Muscle of back (tissue), 13 donors: ENCODE measurements at places on chromosomes 5 and 9.

DNA sequence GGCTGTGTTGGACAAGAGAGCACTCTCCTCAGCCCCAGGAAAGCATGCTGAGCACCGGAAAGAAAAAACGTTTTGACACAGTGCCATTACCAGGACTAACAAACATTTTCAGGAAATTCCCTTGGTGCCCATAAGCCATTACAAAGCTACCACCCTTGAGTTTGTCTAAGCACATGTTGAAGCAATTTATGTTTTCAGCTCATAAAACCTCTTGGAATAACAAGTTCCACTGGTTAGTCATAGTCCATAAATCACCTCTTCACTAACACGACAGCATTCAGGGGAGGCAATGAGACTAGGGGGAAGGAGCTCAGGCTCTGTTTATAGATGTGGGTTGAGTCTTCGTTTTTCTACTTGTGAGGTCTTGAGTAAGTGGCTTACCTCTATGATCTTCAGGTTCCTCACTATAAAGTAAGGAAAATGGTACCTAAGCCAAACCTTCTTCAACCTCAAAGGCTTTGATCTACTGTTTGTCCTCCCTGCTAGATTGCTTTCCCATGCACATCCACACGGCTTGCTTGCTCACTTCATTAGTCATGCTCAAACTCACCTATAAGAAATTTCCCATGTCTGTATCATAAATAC is 65.4 kb downstream of the DRD1 start:
- DNase-seq: peak; percentile 33

DNA sequence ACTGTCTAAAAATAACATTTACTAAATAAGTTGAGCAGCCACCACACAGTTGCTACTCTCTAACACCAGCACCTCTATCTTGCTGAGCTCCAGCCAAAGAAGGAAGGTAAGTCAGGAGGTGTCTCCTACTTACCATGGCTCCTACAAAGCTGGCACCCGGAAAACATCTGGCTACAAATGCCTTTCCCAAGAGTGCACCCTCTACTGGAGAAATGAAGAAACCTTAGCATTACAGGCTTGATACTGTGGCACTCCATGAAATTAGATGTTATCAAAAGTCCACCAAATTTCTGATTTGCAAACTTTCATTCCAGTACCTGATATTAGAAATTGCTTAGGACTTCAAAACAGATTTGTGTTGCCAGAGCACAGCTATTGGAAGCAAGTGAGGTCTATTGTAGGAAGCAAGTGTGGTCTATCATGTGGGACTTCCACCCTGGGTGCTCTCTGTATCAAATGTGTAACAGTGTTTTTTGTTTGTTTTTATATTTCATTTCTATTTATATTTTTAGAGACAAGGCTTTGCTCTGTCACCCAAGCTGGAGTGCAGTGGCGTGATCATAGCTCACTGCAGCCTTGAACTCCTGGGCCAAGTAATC is 25.7 kb upstream of the RFK start:
- DNase-seq: no peak

GRCh38 chr9:8815931-8816330 is 1016.4 kb upstream of the DMAC1 start:
- no peak for DNase-seq

DNA sequence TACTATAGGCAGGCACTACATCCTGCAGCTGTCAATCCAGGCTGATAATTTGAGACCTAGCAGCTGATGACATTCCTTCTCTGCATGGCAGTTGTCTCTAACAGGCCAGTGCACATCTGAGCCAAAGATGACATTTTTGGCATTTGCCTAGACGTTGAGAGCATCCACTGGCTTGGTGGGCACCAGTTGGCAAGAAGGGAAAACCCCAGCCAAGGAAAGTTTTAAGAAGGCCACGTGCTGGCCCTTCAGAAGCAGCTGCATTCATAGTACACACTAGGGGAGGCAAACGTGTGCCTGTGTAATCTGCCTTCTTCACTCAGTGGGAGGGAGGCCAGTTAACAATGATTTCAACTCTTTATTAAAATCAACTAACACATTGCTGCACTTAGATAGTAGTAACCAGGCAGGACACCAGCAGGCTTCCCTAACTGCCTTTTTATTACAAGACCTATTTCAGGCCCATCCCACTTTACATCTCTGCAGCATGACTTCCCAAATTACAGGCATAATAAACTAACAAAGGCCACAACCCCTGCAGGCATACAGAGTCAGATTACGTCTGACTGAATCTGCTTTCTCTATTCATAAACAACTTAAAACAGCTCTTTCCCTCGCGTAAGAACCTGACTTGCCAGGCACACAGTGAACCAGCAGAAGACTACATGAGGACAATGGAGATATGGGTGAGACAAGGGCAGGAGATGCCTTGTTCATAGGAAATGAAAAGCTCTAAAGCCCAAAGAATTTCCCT is 576.3 kb downstream of the PDE4D start:
- peak; percentile 79 for DNase-seq

DNA sequence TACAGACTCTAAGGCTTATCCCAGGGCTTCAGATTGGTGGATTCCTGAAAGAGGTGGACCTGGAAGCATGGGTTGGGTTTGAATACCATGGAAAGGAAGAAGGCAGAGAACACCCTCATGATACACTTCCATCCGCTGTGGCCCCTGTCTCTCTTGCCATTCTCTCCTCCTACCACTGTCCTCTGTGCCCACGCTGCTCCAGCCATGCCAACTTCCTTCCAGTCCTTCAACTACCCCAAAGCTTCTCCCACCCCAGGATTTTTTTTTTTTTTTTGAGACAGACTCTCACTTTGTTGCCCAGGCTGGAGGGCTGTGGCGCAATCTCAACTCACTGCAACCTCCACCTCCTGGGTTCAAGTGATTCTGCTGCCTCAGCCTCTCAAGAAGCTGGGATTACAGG is 1.7 kb upstream of the SPARC start:
- no peak for DNase-seq

- no peak for DNase-seq
These were observed 6.4 kb downstream of the TMC1 start for GRCh38 chr9:72527801-72528195.

- DNase-seq: no peak
These were observed 45.9 kb downstream of the SEMA6A start for GRCh38 chr5:116528519-116529234.

- peak; percentile 68 for DNase-seq
These were observed 32.7 kb upstream of the KCNMB1 start for GRCh38 chr5:170421826-170422225.
